Stimulated activated CD8-positive, alpha-beta memory T cell treated with anti-CD3 and anti-CD28 coated beads, Interleukin-12 subunit alpha, Interleukin-12 subunit beta, amount 100 ng/mL, for 4 hours (primary cell): ENCODE measurements at places on chromosomes 3 and 15.

GRCh38 chr3:18901571-18901970 lies 246.7 kb upstream of the KCNH8 start:
- DNase-seq, result no peak

DNA sequence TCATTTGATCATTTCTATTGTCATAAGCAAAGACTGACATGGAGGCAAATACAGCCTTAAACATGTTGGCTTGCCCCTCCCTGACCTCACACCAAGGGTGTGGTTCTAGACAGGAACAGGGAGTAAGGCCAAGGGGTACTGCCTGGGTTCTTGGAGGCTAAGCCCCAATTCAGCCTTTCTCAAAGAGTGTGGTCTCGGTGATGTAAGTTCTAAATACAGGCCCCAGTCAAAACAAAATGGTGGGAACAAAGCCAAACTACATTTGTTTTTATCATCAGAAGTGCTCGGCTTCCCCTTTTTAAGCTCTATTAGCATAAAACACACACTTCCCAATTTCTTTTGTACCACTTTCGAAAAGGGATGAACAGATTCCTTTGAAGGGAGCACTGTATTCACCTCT lies 129.5 kb downstream of the ATP8B4 start:
- DNase-seq, result no peak

- no peak for DNase-seq
Observed at GRCh38 chr3:172644258-172644657, 66.6 kb downstream of the NCEH1 start.

GRCh38 chr3:54573858-54574257 lies 354.0 kb downstream of the LRTM1 start:
- DNase-seq, result no peak

DNA sequence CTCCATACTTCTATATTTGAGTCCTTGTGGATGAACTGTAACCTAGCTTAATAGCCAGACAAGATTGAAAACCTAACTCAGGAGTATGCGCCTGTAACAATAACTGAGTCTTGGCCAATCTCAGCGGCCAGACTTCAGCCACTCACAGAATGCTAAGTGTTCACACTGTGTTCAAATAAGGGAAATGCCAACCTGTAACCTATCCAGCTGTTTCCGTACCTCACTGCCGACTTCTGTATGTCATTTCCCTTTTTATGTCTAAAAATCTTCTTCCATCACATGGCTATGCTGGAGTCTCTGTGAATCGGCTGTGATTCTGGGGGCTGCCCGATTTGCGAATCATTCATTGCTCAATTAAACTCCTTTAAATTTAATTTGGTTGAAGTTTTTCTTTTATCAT lies 169.2 kb downstream of the NFKBIZ start:
- DNase-seq, result no peak

DNA sequence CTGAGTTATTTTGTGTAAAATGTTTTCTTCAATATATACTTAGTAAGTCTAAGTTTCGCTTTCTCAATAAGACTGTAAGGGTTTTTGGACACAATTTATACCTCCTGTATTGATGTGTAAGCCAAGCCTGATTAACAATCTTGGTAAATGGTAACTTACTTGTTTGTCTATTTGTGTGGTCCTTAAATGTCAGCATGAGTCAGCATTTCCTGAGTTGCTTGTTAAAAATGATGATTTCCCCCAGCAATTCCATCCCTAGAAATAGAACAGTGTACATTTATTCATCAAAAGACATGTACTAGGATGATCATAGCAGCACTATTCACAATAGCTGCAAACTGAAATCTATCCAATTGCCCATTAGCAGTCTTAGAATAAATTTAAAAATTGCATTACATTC lies 53.4 kb upstream of the LRIG1 start:
- DNase-seq, result no peak

GRCh38 chr15:89329329-89330084 lies 5.1 kb downstream of the POLG start:
- DNase-seq, result peak; percentile 17

GRCh38 chr15:40416056-40416455 lies 10.5 kb downstream of the IVD start:
- no peak for DNase-seq

DNA sequence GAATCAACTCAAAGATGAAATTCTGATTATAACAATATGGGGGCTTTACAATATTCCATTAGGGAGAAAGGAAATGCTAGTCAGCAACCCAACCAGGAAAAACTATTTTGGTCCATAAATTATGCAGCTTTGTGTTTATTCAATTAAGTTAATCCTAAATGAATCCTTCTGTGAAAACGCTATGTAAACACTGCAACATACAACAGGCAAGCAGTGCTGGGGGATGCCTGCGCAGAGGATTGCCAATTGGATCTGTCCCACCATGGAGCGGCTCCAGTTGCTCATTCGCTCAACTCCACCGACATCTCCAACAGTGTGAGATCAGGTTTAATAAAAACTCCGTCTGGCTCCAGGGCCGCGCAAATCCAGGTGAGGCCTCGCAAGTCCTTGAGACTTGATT lies 290.5 kb upstream of the VEPH1 start:
- DNase-seq, result no peak

- DNase-seq, result no peak
Observed at GRCh38 chr3:158911586-158911985, 109.7 kb downstream of the MFSD1 start.

DNA sequence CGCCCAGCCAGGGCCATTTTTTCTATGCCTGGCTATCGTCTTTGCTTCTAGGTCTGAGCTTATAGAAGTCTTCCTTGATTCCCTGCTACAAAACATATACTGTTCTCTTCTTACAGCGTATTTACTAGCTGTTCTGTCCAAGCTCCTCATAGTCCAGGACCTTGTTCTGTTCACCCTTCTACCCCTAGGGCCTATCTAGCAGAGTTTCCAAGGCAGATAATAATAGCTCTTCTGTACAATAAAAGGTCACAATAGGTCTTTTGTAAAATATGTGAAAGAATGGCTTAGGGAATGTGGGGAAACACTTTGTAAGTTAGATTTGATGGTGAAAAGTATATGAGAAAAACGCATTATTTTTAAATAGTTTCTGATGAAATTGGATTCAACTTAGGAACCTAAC lies 158.2 kb downstream of the P3H2 start:
- DNase-seq, result no peak

DNA sequence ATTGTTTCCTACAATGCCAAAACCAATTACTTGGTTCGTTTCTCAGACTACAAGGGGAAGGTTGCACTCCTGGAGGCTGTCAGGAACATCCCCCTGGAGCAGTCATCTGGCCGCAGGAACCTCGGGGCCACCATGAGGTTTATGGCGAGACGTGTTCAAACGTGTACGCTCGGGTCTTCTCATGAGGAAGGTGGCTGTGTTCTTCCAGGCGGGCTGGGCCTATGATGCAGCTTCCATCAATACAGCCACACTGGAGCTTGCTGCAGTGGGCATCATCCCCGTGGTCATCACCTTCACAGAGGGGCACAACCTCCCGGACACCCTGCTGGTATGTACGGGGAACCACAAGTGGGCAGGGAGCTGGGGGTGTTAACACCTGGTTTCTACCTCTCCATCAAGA lies 94.5 kb upstream of the COL6A5 start:
- no peak for DNase-seq

DNA sequence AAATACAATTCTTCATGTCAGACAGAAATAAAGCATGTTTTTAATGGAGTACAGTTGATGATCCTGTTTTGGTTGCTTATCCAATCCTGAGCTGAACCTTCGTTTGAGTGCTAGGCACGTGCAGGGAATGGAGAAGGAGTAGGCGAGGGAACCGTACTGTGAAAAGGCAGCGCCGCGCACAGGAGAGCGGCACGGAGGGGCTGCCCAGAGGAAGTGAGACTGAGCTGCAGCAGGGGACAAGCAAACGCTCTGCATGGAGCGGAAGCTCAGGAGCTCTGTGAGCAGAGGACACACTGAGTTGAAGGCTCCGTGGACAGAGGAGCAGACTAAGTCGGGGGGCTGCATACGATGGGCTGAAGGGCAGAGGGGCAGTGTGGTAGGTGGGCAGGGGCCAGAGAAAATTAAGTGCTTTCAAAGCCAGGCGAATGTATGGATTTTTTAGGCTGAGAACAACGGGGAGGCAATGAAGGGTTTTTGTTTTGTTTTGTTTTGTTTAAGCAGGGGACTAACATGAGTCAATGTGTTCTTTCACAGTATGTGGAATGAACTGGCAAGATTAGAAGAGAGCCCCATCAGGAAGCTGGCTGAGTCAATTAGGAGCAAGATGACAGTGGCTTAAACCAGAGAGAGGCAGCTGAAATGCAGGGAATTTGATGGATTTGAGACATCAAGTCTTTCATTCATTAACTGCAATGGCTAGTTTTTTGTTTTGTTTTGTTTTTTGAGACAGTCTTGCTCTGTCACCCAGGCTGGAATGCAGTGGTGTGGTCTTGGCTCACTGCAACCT lies 23.8 kb upstream of the TM2D3 start:
- DNase-seq, result no peak

- no peak for DNase-seq
Observed at GRCh38 chr3:31250116-31250777, 282.5 kb upstream of the STT3B start.

DNA sequence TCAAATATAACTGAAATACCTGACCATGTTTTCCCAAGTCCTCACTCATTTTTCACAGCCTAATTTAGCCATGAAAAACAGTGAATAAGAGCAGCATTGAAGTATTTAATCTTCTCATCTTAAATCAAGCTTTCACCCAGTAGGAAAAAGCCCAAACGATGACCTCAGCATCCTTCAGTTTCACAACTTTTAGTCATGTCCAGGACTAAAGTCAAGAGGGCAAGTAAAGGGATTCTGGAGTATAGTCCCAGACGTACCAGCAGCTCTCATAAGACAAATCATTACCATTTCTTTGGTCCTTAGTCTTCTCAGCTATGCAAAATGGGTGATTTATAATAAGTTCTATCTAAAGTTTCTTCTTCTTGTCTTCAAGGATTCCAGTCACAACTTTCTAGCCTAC lies 237.3 kb downstream of the IL5RA start:
- DNase-seq, result no peak

DNA sequence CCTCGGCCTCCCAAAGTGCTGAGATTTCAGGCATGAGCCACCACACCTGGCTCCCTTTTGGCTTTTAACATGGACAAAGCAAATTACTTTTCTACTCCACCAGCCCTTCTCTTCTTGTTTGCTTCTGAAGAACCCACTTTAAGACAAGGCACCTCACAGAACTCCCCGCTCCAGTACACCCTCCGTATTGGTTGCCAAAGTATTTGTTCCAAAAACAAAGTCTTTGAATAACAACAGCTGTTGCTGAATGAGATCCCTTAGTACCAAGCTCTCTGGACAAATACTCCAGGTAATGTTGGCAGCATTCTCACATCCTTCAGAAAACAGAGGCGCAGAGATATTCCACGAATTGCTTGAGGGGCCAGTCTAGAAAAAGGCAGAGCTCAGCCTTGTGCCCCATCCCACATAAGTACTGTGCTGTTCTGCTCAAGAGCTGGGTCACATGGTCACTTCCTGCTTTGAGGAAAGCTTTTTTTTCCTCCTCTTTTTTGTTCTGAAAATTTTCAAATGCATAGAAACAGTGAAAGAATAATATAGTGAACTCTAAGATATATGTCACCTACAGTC lies 7.3 kb upstream of the CHCHD6 start:
- no peak for DNase-seq

DNA sequence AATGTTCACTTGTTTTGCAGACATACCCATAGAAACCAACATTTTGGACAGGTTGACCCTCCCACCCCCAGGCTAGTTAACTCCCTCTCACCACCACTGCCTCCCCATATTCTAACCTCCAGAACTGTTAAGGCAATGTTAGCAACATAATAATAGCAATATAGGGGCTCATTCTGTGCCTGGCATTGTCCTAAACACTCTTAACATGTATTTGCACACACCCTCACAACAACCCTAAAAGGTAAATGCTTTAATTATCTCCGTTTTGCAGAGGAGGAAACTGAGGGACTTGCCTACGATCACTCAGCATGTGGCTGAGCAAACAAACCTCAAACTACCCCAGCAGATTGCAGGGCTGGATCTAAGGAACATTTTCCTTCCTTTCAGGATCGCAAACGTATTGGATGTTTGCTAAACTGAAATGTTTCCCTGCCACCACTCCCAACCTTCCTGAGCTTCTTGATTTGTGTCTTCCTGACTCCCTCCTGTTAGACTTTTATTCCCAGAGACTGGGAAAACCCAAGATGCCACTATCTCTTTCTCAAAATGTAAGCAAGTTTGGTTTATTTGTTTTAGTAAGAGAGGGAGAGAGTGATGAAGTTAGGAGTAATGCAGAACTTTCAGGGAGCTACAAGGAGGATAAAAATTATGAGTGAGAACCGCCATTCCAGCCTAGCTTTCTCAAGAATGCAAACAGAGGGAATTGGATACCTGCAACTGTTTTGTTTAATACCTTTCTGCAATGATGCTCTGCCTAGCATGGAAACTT lies 1.3 kb downstream of the SCG5 start:
- no peak for DNase-seq

GRCh38 chr3:151555523-151555922 lies 94.7 kb upstream of the IGSF10 start:
- no peak for DNase-seq

DNA sequence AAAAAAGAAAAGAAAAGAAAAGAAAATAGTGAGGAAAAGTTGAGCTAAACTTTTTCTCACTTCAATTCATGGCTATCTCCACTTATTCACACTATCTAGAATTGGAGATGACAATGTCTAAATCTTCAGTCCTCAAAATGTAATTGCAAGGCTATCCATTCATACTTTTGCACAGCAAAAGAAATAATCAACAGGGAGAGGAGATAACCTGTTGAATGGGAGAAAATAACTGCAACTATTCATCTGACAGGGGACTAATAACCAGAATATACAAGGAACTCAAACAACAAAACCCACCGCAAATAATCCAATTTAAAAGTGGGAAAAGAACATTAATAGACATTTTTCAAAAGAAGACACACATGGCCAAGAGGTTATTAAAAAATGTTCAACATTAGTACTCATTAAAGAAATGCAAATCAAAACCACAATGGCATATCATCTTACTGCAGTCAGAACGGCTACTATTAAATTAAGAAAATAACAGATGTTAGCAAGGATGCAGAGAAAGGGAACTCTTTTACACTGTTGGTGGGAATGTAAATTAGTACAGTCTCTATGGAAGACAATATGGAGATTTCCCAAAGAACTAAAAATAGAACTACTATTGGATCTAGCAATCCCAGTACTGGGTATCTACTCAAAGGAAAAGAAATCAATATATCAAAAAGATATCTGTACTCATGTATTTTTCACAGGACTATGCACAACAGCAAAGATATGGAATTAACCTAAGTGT lies 73.5 kb upstream of the PPIB start:
- no peak for DNase-seq

DNA sequence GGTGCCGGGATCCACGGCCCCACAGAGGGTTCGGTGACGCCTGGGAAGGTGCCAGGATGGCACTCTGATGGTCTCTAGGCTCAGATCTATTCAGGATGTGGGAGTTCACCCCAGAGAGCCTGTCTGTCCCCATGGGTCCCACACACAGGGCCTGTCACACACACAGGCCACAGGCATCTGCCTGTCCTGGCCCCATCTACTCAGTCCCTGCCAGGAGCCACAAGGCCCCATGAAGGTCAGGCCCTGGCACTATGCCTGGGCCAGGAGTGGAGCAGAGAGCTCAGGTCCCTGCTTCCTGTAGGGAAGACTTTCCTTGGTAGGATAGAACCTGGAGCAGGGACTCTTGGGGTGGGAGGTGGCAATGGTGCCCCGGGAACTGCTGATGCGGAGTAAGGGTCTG lies 49.0 kb upstream of the FURIN start:
- DNase-seq, result no peak
